Heart right ventricle (tissue), 16 donors: ENCODE measurements at places on chromosomes 16 and 17. TPM values are rescaled to one million over a fixed set of nuclear protein-coding genes. Genes with fewer than 3 reads are reported as not detected.

GSPT1 gene
- 17.0 TPM for polyA plus RNA-seq

LHX1 gene
- polyA plus RNA-seq: not detected

PYDC1 gene
- not detected for polyA plus RNA-seq

KRT20 gene
- not detected for polyA plus RNA-seq

ATP1B2 gene
- polyA plus RNA-seq: 6.2 TPM

CHST5 gene
- 0.66 TPM for polyA plus RNA-seq

CCL8 gene
- not detected for polyA plus RNA-seq

EVPLL gene
- polyA plus RNA-seq: 0.03 TPM

PHF12 gene
- 7.3 TPM for polyA plus RNA-seq

KRT27 gene
- not detected for polyA plus RNA-seq

GRCh38 chr17:65797809-65798208 is 236.4 kb upstream of the AXIN2 start:
- H3K4me3 ChIP-seq: no peak overlapping the region
- H3K36me3 ChIP-seq: no peaks in the 10 kb centered on the region
- no peak for DNase-seq
- H3K4me1 ChIP-seq: no peaks in the 10 kb centered on the region

- no peak overlapping the region for H3K27ac ChIP-seq
- no peak for DNase-seq
- peaks cover 19% of the 10 kb centered on the region for H3K27me3 ChIP-seq
- H3K4me1 ChIP-seq: peaks cover 23% of the 10 kb centered on the region
- H3K4me3 ChIP-seq: no peak overlapping the region
- H3K36me3 ChIP-seq: no peaks in the 10 kb centered on the region
Measured at GRCh38 chr16:57624806-57625500, 3.5 kb upstream of the ADGRG1 start.

GRCh38 chr17:17714261-17714866 is 33.1 kb downstream of the RAI1 start:
- H3K36me3 ChIP-seq: no peaks in the 10 kb centered on the region
- H3K27me3 ChIP-seq: no peaks in the 10 kb centered on the region
- peak overlapping the region; percentile 48 for H3K27ac ChIP-seq
- H3K4me1 ChIP-seq: peaks cover 49% of the 10 kb centered on the region
- no peak for DNase-seq

DNA sequence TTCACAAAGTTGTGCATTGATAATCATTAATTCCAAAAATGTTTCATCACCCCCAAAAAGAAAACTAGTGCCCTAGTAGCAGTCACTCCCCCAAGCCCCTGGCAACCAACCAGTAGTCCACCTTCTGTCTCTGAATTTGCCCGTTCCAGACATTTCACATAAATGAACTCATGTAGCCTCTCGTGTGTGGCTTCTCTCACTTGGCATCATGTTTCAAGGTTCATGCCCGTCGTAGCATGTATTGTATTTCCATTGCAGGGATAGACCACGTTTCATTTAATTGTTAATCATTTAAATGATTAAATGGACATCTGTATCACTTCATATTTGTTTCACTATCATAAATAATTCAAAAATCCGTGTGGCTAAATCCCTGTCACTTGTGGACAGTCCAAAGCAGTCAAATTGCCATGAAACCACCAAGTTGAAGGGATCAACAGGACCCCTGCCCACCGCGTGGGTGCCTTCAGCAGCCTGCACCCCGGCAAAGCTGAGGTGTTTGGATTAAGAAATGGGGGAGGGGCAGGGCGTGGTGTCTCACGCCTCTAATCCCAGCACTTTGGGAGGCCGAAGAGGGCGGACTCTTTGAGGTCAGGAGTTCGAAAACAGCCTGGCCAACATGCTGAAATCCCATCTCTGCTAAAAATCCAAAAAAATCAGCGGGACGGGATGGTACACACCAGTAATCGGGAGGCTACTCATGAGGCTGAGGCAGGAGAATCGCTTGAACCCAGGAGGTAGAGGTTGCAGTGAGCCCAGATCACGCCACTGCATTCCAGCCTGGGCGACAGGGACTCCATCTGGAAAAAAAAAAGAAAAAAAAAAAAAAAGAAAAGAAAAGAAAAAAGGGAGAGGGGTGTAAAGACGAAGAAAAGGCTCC is 8.7 kb upstream of the FLYWCH2 start:
- H3K4me3 ChIP-seq: no peak overlapping the region
- DNase-seq: no peak
- H3K27me3 ChIP-seq: no peaks in the 10 kb centered on the region
- H3K27ac ChIP-seq: no peak overlapping the region
- no peaks in the 10 kb centered on the region for H3K36me3 ChIP-seq

DNA sequence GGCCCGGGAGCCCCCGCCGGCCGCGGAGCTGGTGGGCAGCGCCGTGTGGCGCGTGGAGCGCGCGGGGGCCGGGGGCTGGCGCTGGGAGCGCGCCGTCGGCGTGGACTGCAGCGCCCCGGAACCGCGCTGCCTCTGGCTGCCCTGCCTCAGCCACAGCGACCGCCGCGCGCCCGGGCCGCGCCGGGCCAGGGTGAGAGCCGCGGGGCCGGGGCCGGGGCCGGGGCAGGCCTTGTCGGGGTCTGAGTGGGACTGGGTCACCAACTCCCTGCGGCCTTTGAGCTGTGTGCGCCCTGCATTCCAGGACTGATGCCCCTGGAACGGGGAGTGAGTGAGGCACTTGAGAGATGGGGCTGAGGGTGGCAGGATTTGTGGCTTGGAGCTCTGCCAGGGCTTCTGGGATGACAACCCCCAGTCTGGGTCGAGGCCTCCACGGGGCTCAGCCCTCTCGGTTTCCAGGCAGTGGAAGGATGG is 25.7 kb downstream of the ARHGAP23 start:
- no peak for DNase-seq
- H3K4me1 ChIP-seq: peaks cover 81% of the 10 kb centered on the region
- no peaks in the 10 kb centered on the region for H3K36me3 ChIP-seq
- H3K4me3 ChIP-seq: peak overlapping the region; percentile 50

- H3K36me3 ChIP-seq: no peaks in the 10 kb centered on the region
- no peak for DNase-seq
- no peaks in the 10 kb centered on the region for H3K27me3 ChIP-seq
Measured at GRCh38 chr17:56314026-56314425, 160.8 kb downstream of the ANKFN1 start.

DNA sequence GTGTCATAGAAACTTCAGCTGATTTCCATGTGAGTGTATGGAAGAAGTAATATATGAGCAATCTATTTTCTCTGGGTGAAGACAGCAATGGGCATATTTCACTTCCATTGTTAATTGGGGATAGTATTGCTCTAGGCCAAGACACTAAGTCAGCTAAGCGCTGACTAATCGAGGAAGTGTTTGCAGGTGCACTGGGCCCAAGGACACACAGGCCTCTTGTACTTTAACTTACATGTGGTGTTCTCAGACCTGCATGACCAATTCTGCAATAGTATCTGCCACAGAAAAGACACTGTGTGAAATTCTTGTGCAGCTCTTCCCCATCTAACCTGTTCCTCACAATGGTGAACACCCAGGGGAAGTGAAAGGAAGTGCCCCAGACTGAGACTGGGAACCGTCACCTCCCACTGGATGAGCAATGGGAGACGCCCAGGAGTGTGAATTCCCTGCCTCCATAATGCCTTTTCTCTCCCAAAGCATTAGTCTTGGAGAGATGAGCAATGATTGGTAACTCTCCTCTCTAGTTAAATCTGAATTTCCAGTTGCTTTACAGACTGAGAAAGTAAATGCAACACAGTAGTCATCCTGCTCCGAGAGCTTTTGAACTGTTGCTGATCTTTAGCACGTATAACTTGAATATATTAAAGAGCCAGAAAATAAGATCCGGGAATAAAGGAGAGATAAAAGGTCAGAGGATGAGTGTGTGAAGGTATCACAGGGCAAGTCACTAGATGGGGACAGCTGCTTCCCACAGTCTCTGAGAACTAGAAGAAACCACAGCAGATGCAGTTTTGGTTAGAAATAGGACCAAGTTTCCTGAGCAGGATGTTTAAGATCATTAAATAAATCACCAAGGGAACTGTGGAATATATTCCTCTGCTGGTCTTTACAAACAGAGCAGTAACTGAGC is 82.6 kb downstream of the CDK5R1 start:
- H3K4me3 ChIP-seq: no peak overlapping the region
- no peak for DNase-seq
- no peak overlapping the region for H3K27ac ChIP-seq
- no peaks in the 10 kb centered on the region for H3K27me3 ChIP-seq
- H3K36me3 ChIP-seq: no peaks in the 10 kb centered on the region

GRCh38 chr17:30232015-30232823 is 3.3 kb downstream of the SLC6A4 start:
- H3K36me3 ChIP-seq: no peaks in the 10 kb centered on the region
- no peak overlapping the region for H3K4me3 ChIP-seq
- DNase-seq: no peak
- no peak overlapping the region for H3K27ac ChIP-seq

GRCh38 chr17:27558842-27559505 is 72.0 kb upstream of the LGALS9 start:
- H3K27me3 ChIP-seq: no peaks in the 10 kb centered on the region
- peak overlapping the region; percentile 46 for H3K4me3 ChIP-seq
- H3K36me3 ChIP-seq: peaks cover 12% of the 10 kb centered on the region
- H3K27ac ChIP-seq: peak overlapping the region; percentile 85
- no peak for DNase-seq

- H3K27ac ChIP-seq: no peak overlapping the region
- no peak for DNase-seq
- no peaks in the 10 kb centered on the region for H3K36me3 ChIP-seq
- no peaks in the 10 kb centered on the region for H3K4me1 ChIP-seq
- H3K4me3 ChIP-seq: no peak overlapping the region
- no peaks in the 10 kb centered on the region for H3K27me3 ChIP-seq
Measured at GRCh38 chr16:76910931-76911330, 280.1 kb upstream of the MON1B start.

- no peaks in the 10 kb centered on the region for H3K27me3 ChIP-seq
- H3K36me3 ChIP-seq: no peaks in the 10 kb centered on the region
- no peak overlapping the region for H3K4me3 ChIP-seq
- H3K27ac ChIP-seq: no peak overlapping the region
- no peaks in the 10 kb centered on the region for H3K4me1 ChIP-seq
- peak; percentile 58 for DNase-seq
Measured at GRCh38 chr16:13866073-13866472, 53.9 kb upstream of the ERCC4 start.

GRCh38 chr16:86931410-86931941 is 353.1 kb downstream of the FOXL1 start:
- H3K36me3 ChIP-seq: no peaks in the 10 kb centered on the region
- H3K4me3 ChIP-seq: no peak overlapping the region
- peak overlapping the region; percentile 55 for H3K27ac ChIP-seq
- H3K27me3 ChIP-seq: no peaks in the 10 kb centered on the region

- no peak for DNase-seq
- no peaks in the 10 kb centered on the region for H3K36me3 ChIP-seq
- H3K27me3 ChIP-seq: no peaks in the 10 kb centered on the region
- H3K27ac ChIP-seq: no peak overlapping the region
Measured at GRCh38 chr17:27762527-27763305, 37.6 kb downstream of the NOS2 start.

DNA sequence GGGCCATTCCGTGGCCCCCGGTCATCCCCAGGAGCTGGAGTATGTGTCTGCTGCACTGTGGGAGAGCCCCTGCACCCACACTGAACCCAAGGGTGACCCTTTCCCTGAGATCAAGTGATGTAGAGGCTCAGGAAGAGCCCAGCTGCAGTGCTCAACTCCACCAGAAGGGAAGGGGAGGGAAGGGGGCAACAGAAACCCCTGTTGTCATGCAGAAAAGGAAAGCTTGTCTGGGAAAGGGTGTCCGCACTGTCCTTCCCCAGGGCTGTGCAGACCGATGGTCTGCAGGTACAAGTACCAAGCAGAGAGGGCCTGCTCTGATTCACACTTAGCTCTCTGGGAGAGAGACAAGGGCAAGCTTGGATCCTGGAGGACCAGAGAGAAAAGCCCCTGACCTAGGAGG is 45.7 kb upstream of the TOB1 start:
- H3K27ac ChIP-seq: no peak overlapping the region
- DNase-seq: no peak
- H3K27me3 ChIP-seq: no peaks in the 10 kb centered on the region
- peaks cover 7% of the 10 kb centered on the region for H3K4me1 ChIP-seq
- H3K36me3 ChIP-seq: no peaks in the 10 kb centered on the region

- no peak overlapping the region for H3K27ac ChIP-seq
- H3K4me1 ChIP-seq: no peaks in the 10 kb centered on the region
- H3K4me3 ChIP-seq: no peak overlapping the region
- H3K36me3 ChIP-seq: no peaks in the 10 kb centered on the region
- DNase-seq: no peak
Measured at GRCh38 chr16:7057458-7057857, 275.2 kb upstream of the RBFOX1 start.

GRCh38 chr16:86480444-86480843 is 29.9 kb upstream of the FOXF1 start:
- H3K4me1 ChIP-seq: no peaks in the 10 kb centered on the region
- H3K27ac ChIP-seq: no peak overlapping the region
- no peak for DNase-seq
- H3K36me3 ChIP-seq: no peaks in the 10 kb centered on the region

DNA sequence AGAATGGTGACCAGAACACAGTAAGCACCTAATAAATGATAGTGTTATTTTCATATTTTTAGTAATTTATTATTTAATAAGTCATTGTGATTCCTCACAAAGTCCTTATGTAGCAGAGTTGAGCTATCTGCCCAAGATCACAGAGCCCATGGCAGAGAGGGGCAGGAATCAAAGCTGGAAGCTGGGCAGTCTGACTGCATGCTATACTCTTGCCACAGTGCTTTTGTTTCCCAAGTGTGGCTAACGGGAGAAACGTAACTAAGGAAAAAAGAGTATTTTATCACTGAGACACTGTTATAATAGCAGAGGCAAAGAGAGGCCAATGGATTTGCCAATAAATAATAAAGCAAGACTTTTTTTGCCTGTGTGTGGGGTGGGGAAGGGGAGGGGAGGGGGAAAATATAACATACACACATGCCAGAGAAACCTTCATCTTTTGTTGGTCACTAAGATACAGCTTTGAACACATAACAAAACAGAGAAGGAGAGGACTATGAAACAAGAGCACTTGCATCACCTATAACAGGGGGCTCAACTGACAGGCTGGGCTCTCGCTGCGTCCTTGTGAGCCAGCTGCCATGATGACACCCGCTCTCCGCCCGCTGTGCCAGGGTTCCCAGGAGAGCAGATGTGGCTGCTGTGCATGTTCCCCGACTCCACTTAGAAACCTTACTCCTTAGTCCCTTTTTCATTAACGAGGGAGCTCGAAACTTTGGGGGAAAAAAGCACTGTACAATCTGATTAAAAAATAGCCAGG is 10.1 kb downstream of the CSNK2A2 start:
- no peak overlapping the region for H3K4me3 ChIP-seq
- peak; percentile 11 for DNase-seq
- H3K27me3 ChIP-seq: no peaks in the 10 kb centered on the region
- peaks cover 18% of the 10 kb centered on the region for H3K4me1 ChIP-seq

DNA sequence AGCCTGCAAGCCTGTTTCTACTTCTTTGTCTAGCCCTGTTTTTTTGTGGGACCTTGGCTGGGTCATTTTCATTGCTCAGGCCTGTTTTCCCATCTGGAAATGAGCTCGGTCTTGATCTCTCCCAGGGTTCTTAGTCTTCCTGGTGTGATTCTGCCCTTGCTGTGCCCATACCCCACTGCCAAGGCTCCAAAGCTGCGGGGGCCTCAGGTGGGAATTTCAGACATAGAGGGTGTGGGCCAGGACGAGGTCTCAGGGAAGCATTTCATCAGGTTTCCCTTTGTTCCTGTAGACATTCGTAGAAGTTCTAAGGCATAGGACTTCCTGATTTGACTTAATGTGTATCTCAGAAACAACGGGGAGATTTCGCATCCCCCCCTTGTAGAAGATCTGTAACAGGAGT is 5.8 kb downstream of the MPRIP start:
- H3K4me3 ChIP-seq: no peak overlapping the region
- peak overlapping the region; percentile 91 for H3K27ac ChIP-seq
- no peak for DNase-seq
- H3K36me3 ChIP-seq: no peaks in the 10 kb centered on the region

GRCh38 chr17:75105126-75106080 is 4.4 kb upstream of the ARMC7 start:
- peaks cover 31% of the 10 kb centered on the region for H3K4me1 ChIP-seq
- no peak overlapping the region for H3K27ac ChIP-seq
- no peaks in the 10 kb centered on the region for H3K27me3 ChIP-seq
- H3K36me3 ChIP-seq: peaks cover 3% of the 10 kb centered on the region
- no peak for DNase-seq
